Stimulated activated CD8-positive, alpha-beta memory T cell treated with anti-CD3 and anti-CD28 coated beads, Interleukin-4, amount 100 ng/mL, for 1 hour (primary cell): ENCODE measurements at places on chromosomes 11 and 22.

- no peak for DNase-seq
Observed at GRCh38 chr22:47315862-47316419, 553.5 kb downstream of the TBC1D22A start.

GRCh38 chr11:1389103-1389931 is 417 bp upstream of the BRSK2 start:
- peak; percentile 91 for DNase-seq

GRCh38 chr11:66875378-66875777 is 18.5 kb downstream of the LRFN4 start:
- DNase-seq = no peak

- DNase-seq = no peak
Observed at GRCh38 chr11:3197044-3197695, 21.4 kb downstream of the MRGPRG start.

DNA sequence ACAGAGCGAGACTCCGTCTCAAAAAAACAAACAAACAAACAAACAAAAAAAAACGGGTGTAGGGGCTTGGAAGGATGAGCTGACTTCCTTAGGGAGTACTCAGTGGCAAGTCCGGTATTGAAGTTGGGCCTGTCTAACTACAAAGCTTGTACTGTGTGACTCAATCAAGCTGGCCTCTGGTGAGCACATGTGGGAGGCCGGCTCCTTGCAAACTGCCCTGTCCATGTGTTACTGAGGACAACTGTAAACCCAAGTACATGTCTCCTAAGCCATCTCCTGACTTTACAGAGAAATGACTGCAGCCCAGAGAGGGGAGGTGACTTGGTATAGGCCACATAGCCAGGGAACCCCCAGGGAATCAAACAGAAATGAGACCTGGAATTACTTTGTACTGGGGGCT is 11.6 kb downstream of the RIBC2 start:
- DNase-seq = no peak

- DNase-seq = no peak
Observed at GRCh38 chr22:21816787-21817496, 50.5 kb downstream of the MAPK1 start.

DNA sequence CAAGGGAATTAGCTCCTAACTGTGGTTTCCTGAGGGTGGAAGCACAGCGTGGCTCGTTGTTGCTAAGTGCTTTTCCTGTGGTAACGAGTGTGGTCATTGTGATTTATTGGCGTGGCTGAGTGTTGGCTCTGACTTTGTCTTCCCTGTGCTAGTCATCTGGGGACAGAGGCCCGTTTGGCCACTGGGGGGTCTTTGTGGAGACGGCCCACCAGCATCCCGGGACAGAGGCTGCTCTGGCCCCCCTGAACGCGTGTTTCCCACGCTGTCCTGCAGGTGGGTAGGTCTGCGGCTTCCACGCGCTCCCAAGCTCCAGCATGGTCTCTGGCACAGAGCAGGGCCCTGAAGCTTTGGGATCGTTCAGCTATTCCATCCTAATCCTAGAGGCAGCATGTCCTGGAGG is 1040.0 kb downstream of the TBC1D22A start:
- DNase-seq = no peak

DNA sequence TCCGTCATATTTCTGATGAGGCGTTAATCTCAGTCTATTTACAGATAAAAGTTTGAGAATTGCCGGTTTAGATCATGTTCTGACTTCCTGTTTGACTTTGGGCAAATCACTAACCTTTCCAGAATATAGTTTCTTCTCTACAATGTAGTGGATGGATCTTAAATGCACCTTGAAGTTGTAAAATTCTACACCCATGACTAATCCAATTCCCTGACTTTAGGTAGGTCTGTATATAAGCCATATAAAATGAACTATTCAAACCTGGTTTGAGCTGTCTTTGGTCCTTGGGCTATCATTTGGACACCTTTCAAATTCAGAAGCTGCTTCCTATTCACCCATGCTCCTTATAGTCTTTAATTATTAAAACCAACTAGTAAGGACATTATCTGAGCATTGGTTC is 52.2 kb upstream of the BLID start:
- DNase-seq = no peak

DNA sequence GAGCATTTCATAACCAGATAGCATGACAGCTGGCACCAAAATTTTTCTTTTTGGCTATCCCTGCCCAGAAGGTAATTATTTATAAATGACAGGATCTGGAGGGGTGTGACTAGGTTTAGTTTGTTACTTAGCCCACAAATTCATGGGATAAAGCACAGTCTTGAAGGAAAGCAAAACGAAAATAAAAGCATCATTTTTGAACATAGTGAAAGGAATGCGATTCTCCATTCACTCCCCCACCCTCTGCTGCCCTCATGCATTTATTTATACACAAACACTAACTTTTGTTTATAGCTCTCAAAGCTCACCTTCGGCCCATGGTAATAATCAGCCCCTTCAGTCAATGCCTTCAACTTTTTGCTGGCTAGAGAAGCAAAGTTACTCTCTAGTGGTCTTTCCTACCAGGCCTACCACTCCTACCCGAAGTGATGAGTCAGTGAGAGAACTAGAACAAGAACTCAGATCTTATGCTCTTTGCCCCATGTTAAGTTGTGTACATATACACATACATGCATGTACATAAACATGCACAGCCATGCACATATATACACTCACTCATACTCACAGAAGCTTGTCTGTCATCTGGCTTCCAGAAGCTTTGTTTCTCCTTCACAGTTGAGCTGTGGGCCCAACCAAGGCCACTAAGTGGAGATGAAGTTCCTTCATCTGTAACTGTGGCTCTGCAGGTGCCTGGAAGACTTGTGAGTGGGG is 22.6 kb downstream of the CALCA start:
- DNase-seq = no peak

DNA sequence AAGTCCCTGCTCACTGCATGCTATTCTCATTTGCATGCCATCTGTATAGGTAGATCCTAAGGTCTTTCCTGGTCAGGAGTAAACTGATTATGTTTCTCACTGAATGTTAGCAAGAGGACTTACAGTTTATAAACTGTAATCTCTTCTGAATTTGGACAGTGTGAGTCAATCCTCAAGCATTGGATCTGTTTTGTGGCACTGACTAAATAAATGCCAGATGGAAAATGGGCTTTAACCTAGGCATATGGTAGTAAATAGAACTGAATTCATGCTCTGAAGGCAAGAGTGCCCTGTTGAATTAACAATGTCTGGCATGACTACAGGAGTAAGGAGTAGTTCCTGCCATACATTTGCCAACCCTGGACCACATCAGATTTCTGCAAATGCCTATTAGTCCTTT is 11.4 kb downstream of the FAM181B start:
- no peak for DNase-seq

GRCh38 chr11:88435415-88435814 is 97.9 kb upstream of the CTSC start:
- DNase-seq = no peak

DNA sequence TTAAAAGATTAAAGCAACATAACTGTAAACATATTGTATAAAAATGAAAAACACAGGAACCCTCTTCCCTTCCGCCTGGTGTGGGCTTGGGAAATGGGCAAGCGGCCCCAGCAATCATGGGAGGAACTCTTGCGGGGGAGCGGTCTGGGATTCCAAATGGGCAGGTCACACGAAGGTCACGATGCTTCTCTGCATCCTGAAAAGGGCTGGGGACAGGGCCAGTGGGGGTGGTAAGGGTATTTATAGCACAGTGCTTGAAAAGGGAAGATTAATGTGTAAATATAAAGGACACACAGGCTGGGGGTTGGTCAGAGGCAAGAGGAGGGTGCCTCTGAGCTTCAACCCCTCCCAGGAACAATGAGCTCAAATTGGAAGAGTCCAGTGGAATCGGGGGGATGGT is 46.9 kb upstream of the OR4B1 start:
- no peak for DNase-seq

DNA sequence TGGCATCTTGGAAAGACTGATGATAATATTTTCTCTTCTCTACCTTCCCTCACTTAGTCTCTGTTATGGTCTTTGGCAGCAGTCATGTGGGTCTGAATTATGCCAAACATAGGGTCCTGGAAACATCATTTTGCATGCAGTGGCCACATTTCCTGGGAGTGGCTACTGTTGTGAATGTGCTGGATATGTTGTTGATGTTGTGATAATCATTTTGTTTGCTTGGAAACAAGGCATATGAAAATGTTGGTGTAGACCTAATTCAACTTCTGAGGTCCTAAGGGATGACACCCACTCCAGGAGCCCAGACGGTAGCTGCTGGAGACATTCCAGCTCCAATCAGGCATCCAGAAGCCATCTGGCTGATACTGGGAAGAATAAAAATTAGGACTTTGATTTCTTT is 109.7 kb downstream of the DCDC1 start:
- DNase-seq = no peak

DNA sequence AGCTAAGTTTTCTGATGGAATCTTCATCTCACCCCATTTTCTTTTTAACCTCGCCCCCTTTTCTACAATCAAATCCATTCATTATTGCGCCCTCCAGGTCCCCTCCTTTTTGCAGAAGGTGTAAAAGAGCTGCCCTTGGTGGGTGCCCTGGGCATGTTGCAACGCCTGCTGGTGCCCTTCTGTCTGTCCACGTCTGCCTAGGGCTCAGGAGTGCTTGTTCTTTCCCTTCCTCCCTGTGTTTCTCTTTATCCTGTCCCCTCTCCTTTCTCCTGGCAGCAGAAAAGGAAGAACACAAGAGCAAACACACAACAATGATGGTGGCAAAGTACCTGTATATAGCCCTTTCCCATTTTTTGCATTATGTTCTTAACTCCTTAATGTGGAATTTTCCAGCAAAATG is 6.2 kb upstream of the TLCD5 start:
- DNase-seq = no peak

- DNase-seq = peak; percentile 44
Observed at GRCh38 chr11:119356349-119357031, 10.0 kb upstream of the MFRP start.

GRCh38 chr11:2741006-2741376 is 41.2 kb upstream of the KCNQ1OT1 start:
- DNase-seq = no peak

- DNase-seq = no peak
Observed at GRCh38 chr11:57098191-57098590, 83.6 kb upstream of the LRRC55 start.

DNA sequence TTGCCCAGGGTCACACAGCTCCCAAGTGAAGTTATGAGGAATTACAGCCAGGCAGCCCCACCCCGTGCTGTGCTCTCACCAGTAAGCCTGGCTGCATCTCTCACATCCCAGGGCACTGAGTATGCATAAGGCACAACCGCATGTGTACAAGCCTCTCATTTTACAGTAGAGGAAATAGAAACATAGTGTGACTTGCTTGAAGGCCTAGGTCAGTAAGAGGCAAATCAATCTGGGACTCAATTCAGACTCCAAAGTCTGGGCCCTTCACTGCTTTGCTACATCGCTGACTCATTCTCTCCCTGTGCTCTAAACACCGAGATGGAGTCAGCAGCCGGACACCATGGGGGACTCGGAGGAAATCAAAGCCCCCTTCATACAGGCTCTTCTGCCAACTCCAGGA is 7.9 kb downstream of the ABTB2 start:
- no peak for DNase-seq

GRCh38 chr22:38109371-38110001 is 998 bp downstream of the BAIAP2L2 start:
- no peak for DNase-seq

GRCh38 chr11:31827455-31828206 is 16.5 kb upstream of the PAX6 start:
- DNase-seq = no peak

- no peak for DNase-seq
Observed at GRCh38 chr11:93734427-93735222, 6.7 kb downstream of the TAF1D start.

GRCh38 chr22:20446383-20446970 is 8.9 kb upstream of the SCARF2 start:
- DNase-seq = no peak

DNA sequence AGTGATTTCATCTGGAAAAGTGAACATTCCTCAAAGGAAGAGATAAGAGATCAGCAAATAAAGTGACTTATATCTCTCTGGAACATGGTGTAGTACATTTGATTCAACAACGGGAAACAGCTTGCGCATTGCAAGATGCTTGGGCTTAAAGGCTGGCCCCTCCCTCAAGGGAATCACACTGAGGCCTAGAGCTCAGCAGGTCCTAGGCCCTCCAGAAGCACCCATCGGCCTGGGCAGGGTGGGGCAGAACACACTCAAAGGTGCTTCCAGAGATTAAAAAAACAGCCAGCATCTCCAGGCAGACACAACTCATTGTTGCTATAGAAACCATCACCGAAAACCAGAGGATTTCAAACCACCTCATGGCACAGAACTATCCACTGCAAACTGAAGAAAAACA is 69.0 kb upstream of the ARFGAP3 start:
- DNase-seq = no peak

DNA sequence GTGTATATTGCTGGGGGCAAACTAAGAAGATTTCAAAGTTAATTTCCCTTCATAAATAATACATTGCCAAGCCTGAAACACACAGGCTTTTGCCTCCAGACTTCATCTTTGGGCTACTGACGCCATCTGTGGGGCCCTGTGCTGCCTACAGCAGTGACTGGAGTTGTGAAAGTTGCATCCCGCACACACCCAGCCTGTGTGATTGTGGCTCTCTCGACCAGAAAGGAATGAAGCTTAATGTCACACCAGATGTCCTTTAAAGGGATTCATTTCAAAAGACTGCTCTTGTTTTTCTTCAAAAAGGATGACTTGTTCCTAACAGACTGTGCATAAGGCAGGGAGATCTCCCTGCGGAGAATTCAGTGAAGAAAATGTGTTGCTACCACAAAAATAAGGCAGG is 210.5 kb downstream of the FAM181B start:
- no peak for DNase-seq

- DNase-seq = no peak
Observed at GRCh38 chr11:95299078-95299679, 68.2 kb upstream of the SESN3 start.

DNA sequence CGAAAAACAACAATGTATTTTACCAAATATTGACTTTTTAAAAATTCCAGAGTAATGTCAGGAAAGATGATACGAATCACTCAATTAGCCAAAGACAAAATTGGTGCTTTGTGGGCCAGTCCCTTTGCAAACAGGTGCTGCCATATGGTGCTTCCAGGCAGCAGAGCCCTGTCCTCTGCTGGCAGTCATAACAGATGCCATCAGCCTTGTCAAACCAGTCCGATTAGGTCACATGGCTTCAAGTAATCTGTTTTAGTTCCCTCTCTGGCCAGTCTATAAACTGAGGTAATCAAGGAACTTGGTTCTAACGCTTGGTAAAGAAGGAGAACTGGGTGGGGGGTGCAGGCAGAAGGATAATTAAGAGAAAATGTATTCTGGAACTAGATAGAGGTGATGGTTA is 49.1 kb upstream of the CAPRIN1 start:
- DNase-seq = no peak

- DNase-seq = no peak
Observed at GRCh38 chr11:36095716-36096115, 151.9 kb downstream of the LDLRAD3 start.

DNA sequence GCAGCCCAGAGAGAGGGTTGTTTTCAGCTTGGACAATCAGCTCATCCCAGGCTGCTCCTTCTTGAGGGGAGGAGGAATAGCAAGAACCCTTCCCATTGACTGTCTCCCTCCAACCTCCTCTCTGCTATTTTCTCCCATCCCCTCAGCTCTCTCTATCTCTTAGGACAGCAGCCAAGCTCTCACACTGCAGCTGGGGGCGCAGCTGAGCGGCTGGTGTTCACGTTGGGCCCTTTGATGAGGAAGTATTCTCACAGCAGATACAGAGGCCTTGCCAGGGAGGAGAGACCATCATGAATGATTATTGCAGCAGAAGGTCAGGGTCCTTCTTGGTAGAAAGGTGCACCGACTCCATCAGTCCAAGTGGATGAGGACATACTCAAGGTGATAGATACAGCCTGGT is 26.5 kb upstream of the CADM1 start:
- no peak for DNase-seq
